ENCODE measurements at places on chromosomes 1 and 21.

- no peak for DNase-seq
These were observed 4.7 kb downstream of the IGSF8 start for GRCh38 chr1:160093624-160094290.

DNA sequence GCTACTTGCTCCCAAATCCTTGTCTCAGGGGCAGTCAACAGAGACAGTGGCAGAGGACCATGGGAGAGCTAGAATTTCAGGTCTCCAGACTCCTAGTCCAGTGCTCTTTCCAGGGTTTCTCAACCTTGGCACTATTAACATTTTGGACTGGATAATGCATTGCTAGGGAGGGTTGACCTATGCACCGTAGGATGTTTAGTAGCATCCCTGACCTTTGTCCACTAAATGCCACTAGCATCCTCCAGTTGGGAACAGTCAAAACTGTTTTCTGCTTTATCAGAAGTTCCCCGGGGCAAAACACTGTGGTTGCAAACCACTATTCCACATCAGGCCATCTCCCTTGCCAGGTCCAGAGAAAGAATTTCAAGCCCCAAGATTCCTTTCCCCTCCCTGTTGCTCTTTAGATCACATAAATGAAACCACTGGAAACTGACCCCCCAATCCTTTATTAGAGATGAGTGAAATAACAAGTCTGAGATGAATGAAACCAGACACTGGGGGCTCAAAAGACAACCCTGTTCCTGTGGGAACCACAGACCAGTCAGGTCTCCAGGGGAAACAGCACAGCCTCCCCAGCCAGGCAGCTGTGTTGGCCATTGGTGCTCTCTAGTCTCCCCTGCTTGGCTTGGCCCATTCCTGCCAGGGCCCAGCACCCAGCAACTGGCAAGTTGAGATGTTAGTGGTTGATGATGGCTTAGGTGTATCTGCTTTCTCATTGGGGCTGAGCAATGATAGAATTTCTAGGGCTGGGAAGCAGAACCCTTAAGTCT is 3.8 kb upstream of the TCEA3 start:
- no peak for DNase-seq

DNA sequence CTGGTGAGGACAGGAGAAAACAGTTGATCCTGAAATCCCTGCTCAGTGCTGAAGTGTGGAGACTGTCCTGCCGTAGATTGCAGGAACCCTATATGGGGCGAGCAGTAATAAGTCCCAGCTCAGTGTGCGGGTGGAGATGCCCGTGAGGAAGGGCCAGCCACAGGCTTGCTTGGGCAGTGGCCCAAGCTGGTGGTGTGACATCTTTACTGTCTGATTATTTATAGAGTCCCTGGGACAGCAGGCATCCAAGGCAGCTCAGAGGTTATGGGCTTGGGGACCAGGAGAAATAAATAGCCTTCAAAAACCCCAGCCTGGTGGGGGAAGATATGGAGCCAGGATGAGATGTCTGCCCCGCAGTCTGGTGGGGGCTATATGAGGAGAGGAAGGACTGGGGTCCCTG is 170.7 kb upstream of the POU3F1 start:
- DNase-seq: no peak

GRCh38 chr1:196501760-196502428 is 106.3 kb downstream of the KCNT2 start:
- DNase-seq: no peak

DNA sequence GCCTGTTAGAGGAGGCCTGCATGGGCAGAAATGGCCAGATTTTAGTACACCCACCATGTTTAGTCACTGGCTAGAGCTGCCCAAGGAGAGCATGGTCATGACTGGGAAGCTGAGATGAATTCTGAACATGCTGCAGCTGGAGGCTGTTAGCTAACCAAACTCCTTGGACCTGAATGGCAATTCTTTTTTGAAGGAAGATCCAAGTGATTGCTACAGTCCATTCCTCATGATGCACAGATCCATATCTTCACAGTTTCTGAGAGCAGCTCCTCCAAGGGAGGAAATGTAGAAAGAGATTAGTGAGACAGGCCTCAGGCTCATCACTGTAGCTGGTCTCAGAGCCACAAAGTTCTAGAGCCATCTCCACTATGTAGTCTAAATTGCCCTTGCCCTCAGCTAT is 11.1 kb downstream of the ZFYVE9 start:
- DNase-seq: no peak

DNA sequence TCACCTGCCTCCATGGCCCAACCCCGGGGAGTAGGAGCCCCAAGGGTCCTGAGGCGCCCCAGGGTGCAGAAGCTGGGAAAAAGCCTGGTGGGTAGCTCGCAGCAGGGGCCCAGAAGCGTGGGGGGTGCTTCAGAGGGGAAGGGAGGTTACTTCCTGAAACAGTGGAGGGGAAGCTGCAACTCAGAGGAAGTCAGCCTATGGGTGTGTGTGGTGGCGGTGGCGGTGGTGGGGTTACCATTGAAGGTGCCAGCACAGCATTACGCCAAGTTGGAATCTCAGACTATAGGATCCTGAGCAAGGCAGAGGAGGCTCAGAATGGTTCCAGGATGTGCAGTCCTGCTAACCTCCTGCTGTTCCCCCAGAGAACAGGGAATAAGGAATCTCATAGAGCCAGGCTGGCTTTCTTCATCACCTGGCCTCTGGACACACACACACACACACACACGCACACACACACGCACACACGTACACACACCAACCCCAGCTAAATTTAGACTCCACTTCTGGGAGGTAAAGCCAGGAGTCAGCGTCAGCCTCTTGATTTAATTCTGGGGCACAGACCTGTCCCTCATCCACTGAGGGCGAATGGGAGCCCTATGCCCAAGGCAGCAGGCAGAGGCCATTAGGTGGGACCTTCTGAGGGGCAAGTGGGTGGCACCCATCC is 1.3 kb downstream of the DENND4B start:
- peak; percentile 87 for DNase-seq

- no peak for DNase-seq
These were observed 36.9 kb upstream of the HIVEP3 start for GRCh38 chr1:41955461-41956159.

DNA sequence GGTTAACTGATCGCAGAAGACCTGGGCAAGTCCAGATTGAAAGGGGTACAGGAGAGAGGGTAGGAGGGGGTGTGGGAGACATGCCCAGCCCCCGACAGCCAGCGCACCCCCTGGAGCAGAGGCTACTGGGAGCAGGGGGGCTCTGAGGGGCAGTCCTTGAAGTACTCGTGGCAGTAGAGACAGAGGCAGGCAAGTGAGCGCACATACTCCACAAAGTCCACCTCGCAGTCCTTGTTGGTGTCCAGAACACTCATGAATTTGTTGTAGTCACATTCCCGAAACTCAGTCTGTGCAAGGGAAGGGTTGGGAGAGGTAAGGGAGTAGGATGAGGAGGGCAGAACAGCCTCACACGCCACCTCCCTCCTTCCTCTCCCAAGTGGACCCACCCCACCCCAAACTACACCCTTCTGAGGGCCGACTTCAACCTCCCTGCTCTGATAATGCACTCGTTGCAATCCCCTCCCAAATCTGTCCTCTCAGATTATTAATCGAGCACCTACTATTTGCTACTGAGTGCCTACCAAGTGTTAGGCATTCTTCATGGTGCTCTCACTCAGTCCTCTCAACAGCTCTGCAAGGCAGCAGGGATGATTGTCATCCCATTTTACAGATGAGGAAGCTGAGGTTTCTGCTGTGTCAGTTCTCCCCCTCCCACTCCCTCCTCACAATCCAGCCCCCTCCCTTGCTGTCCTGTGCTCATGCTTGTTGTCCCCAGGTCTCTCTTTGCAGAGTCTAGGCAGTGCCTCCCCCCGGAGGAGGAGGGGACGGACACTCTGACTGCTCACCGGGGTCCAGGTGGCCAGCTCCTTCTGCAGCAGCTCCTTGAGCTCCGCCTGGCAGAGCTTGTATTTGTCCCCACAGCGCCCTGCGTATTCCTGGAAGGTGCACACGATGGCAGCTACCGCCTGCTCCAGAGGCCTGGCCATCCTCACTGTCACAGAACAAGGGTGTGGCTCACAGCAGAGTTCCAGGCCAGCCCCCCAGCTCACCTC is 1.2 kb downstream of the S100A3 start:
- no peak for DNase-seq

DNA sequence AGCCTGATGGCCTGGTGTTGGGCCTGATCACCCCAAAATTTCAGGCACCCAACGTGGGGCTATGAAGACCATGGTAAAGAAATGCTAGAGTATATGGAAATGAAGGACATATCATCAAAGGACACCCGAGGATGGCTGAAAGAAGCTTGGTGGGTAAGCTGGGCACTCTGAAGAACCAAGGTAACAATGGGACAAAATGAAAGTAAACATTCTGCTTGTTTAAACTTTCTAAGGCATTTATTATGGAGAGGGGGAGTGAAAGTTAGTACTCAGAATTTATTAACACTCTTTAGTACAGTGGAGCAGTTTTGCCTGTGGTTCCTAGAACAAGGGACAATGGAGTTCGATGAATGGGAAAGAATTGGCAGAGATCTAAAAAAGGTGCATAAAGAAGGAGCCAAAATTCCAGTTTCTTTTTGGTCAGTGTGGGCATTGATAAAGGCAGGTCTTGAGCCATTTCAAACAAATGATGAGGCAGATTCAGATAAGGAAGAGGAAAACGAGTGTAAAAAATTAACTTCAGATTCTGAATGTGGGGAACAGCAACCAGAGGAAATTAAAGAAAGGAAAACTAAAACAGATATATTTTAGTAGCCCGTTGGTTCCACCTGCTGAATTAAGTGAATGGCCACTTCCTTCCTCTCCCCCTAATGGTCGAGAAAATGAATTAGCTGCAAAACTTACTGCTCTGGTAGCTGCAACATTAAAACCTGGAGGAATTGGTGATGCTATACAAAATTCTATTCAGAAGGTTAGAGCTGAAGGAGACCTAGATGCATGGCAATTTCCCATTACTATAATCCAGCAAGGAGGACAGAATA is 8.4 kb upstream of the PM20D1 start:
- DNase-seq: no peak

DNA sequence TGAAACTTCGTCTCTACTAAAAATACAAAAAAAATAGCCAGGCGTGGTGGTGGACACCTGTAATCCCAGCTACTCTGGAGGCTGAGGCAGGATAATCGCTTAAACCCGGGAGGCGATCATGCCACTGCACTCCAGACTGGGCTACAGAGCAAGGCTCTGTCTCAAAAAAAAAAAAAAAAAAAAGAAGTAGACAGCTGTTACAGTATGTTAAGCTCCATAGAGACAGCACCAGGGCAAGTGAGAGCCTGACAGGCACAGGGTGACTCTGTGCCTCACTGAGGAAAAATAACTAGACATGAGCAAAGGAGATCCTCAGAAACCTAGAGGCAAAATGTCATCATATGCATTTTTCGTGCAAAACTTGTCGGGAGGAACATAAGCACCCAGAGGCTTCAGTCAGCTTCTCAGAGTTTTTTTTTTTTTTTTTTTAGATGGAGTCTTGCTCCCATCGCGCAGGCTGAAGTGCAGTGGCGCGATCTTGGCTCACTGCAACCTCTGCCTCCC is 9.0 kb upstream of the PRDX1 start:
- no peak for DNase-seq

DNA sequence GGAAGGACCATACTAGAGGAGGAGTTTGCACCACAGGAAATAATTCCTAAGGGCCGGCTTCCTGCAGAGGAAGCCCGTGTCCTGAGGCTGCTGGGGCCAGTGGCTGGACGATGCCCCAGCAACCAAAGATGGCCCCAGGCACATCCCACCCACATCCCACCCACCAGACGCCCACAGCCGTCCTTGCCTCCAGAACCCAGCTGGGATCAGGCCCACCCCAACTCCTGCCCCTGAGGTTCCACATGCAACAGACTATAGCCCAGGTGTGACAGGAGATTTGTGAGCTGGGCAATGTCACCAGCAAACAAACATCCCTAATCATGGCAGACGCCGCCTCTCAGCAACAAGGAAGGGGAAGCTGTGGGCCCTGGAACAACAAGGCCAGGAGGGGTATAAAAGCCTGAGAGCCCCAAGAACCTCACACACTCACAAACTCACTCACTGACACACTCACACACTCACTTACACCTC is at the start of gene KRTAP10-9:
KRTAP10-9 (plus strand) TSS at position 421 of the 471 bp plus-strand sequence. CDS start 79 bp downstream, outside the sequence.
- no peak for DNase-seq

DNA sequence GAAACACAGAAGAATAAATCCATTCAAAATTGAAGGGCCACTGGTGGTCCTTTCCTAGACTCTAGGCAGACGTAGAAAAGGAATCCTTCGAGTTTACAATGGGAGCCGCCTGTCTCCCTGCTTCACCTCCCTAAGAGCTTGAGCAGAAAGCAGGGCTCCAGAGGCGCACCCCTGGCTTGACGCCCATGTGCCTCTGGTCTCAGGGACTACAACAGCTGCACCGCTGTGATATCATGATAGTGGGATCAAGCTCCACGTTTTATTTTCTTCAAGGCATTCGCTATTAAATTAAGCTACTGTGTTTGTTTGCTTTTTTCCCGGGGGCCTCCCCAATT is 403 bp upstream of the C1orf122 start:
- DNase-seq: no peak

GRCh38 chr1:235919833-235920441 is 53.2 kb upstream of the LYST start:
- DNase-seq: no peak

GRCh38 chr1:56472860-56473259 is 106.5 kb downstream of the PLPP3 start:
- no peak for DNase-seq

GRCh38 chr1:219081943-219082925 is 91.4 kb upstream of the LYPLAL1 start:
- no peak for DNase-seq

- peak; percentile 51 for DNase-seq
These were observed 57.4 kb upstream of the MTF2 start for GRCh38 chr1:93021539-93022134.

DNA sequence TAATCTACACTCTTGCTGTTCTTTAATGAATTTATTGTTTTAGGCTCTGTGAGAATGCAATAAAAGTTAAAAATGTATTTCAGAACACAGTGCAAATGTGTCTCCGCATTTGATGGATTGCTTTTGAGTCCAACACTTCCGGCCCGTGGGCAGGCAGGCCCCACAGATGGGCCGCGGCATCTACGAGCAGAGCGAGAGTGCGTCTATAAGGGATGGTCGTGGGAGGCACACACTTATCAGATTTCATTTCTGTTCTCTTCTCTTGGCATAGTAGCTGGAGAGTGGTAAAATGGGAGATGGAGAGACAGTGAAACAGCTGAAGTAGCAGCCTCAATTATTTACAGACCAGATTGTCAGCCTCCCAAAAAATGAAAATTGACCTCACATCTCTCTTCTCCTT is 134.2 kb downstream of the NAV1 start:
- no peak for DNase-seq

GRCh38 chr1:234970731-234971476 is 157.7 kb downstream of the TOMM20 start:
- no peak for DNase-seq

DNA sequence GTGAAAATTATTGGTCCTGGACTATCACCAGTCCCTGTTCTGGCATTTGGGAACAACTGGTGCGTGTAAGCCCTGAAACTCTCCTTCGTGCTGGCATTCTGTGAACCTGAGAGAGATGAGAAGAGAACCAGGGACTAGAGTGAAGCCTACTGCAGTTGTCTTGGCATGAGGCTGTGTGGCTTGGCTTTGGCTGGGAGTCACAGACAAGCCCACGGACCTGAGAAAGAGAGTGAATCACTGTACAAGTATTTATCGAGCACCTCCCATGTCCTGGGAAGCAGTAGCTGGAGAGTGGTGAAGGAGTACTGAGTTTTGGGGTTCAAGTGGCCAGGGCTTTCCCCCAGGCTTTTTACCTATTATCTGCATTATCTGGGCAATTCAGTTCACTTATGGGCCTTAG is 63.3 kb downstream of the FGGY start:
- DNase-seq: no peak
